ENCODE measurements at places on chromosomes 6 and 20. TPM values are rescaled to one million over a fixed set of nuclear protein-coding genes. Genes with fewer than 3 reads are reported as not detected.

The BPI gene
- total RNA-seq = not detected

The LTA gene
- not detected for total RNA-seq

The ITPA gene
- 106 TPM for total RNA-seq

The SLC22A3 gene
- 4.2 TPM for total RNA-seq

The PACRG gene
- total RNA-seq = 0.29 TPM

The PAX1 gene
- total RNA-seq = not detected

The BPIFB4 gene
- total RNA-seq = not detected

The IL17A gene
- total RNA-seq = not detected

The TNFRSF6B gene
- 509 TPM for total RNA-seq

The HAO1 gene
- total RNA-seq = not detected

The OCSTAMP gene
- not detected for total RNA-seq

The PAK5 gene
- total RNA-seq = not detected

The ZNF311 gene
- total RNA-seq = 0.65 TPM

The SLC17A2 gene
- not detected for total RNA-seq

The COL21A1 gene
- not detected for total RNA-seq

The PLEKHG1 gene
- 12.1 TPM for total RNA-seq

The PROKR2 gene
- not detected for total RNA-seq

The ADAM33 gene
- not detected for total RNA-seq

The RSPH9 gene
- total RNA-seq = not detected

The CST7 gene
- total RNA-seq = not detected

The GGT7 gene
- total RNA-seq = 2.9 TPM

The EPPIN gene
- not detected for total RNA-seq

The MATN4 gene
- total RNA-seq = not detected

The WFDC5 gene
- total RNA-seq = not detected

The HLA-DMB gene
- 4.2 TPM for total RNA-seq

The HEY2 gene
- total RNA-seq = 0.36 TPM

The CABLES2 gene
- 5.8 TPM for total RNA-seq

The MDFI gene
- total RNA-seq = 48.5 TPM

The APOBEC2 gene
- not detected for total RNA-seq

The CASS4 gene
- 0.14 TPM for total RNA-seq

The TIAM2 gene
- total RNA-seq = 9.9 TPM

The TCEA2 gene
- total RNA-seq = 14.6 TPM

The DEFB114 gene
- total RNA-seq = not detected

The POU5F1 gene
- total RNA-seq = 5.1 TPM

The OR2B2 gene
- total RNA-seq = not detected

The NR2E1 gene
- not detected for total RNA-seq

The SPATS1 gene
- not detected for total RNA-seq

The PRR18 gene
- not detected for total RNA-seq

The SCUBE3 gene
- total RNA-seq = 1.2 TPM

The ADGRF5 gene
- 0.14 TPM for total RNA-seq

The SLC12A5 gene
- total RNA-seq = not detected

The CYP21A2 gene
- total RNA-seq = not detected

The HTR1E gene
- not detected for total RNA-seq

The DEFB132 gene
- not detected for total RNA-seq

The PPP1R16B gene
- not detected for total RNA-seq

The TSHZ2 gene
- 0.06 TPM for total RNA-seq

The BTN3A1 gene
- total RNA-seq = 7.2 TPM

The TEAD3 gene
- total RNA-seq = 15.3 TPM

The C6orf141 gene
- 11.6 TPM for total RNA-seq

The IMPG1 gene
- not detected for total RNA-seq

The ZNF322 gene
- total RNA-seq = 11.5 TPM

The RCAN2 gene
- 1.4 TPM for total RNA-seq

All from epithelial cell of proximal tubule (primary cell).